Caco-2 (cell line): ENCODE measurements at places on chromosomes 13 and 19. TPM values are rescaled to one million over a fixed set of nuclear protein-coding genes. Genes with fewer than 3 reads are reported as not detected.

DNA sequence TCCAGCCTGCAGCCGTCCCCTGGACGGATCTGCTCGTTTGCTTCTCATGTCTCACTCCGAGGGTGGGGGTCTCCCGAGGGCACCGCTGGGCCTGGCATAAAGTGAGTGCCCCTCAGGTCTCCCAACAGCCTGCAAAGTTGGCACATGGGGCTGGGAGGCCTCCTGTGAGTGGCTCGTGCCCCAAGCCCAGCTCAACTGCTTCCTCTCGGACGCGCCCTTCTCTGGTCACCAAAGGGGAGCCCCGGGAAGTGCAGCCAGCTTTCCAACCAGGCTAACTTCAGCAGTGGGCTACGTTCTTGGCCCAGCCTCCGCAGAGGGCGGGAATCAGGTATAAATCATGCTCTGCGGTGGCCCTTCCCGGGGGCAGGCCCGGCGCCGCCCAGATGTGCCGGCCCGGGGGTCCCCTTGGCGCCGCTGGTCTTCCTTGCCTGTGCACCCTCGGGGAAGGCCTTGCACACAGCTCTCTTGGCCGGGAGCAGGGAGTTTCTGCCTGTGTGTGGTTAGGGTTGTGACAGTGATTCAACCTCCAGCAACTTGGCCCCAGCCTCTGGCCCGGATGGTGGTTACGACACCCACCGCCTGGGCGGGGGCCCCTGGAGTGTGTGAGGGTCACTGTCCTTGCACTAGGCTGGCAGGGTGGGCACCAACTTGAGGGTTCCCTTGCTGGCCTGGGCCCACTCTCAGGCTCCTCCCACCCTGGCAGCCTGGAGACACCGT lies 20.7 kb downstream of the CEBPG start:
- no peak for DNase-seq

- DNase-seq: no peak
These were observed 85.5 kb downstream of the ELF1 start for GRCh38 chr13:40933508-40934204.

DNA sequence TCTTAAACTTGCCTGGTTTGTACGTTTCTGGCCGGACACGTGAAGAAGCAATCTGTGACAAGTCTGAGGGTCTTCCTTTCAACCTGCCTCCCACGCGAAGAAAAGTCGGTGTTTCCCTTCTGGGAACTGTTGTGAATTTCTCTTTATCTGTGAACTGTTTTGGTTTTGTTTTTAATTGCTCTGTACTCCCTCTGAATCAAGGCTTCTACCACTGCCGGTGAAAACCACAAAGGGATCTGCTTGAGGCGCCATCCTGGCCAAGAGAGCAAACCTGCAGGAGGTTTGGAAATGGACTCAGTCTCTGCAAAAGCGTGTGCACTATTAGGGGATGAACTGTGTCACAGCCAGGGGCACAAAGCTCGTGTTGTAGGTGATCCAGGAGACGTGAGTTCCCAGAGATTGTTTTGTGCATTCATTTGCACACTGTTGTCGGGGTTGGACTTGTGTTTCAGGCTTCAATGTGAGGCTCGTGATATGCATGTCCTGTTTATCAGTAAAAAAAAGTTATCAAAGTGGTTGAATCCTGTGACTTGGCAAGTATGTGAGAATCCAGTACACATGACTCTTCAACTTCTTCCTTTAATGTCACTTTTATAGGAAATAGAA lies 9.7 kb downstream of the SIGLEC8 start:
- DNase-seq: no peak

DNA sequence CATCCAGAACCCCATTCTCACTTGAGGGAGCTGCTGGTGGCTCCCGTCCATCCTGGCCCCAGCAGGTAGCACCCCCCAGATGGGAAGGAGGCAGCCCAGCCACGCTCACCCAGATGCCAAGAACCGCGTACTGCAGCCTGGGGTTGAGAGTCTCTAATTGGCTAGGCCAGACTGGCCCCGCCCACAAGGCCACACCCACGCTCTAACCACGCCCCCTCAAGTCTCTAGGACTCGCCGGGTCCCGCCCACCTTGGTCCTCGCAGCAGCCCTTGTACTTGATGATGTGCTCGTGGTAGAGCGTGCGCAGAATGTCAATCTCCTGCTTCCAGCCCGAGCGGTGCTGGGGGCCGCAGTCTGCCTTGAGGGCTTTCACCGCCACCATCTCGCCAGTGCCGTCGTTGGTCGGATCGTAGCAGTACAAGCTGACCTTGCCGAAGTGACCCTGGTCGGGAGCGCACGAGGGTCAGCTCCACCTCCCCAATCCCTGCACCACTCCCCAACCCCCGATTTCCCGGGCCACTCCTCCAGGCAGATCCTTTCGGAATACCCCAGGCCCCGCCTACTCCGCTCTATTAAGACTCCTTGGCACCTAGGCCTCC lies 14.5 kb upstream of the ICAM3 start:
- peak; percentile 52 for DNase-seq

- DNase-seq: no peak
These were observed 490 bp downstream of the ITPKC start for GRCh38 chr19:40717325-40717879.

DNA sequence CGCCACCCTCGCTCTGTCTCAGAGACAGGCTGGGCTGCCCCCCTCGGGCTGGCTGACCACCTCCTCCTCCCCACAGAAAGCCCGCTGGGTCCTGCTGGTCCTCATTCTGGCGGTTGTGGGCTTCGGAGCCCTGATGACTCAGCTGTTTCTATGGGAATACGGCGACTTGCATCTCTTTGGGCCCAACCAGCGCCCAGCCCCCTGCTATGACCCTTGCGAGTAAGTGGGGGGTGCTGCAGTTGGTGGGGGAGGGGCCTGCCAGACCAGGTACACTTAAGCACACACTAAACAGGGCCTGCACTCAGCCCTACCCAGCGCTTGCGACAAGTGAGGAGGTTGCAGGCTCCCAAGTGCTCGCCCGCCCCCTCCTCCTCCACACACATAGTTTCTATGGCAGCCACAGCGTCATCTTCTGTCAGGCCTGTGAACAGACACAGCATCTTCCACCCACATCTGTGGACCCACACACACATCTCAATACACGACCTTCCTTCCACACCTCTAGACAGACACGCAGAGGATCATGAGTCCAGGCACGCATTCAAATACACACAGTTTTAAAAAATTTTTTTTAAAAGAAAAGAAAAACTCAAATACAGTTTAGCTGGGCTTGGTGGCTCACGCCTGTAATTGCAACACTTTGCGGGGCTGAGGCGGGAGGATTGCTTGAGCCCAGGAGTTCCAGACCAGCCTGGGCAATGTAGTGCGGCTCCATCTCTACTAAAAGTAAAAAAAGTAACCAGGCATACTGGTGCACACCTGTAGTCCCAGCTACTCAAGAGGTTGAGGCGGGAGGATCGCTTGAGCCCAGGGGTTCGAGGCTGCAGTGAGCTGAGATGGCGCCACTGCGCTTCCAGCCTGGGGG lies 18.4 kb downstream of the PLD3 start:
- DNase-seq: no peak

DNA sequence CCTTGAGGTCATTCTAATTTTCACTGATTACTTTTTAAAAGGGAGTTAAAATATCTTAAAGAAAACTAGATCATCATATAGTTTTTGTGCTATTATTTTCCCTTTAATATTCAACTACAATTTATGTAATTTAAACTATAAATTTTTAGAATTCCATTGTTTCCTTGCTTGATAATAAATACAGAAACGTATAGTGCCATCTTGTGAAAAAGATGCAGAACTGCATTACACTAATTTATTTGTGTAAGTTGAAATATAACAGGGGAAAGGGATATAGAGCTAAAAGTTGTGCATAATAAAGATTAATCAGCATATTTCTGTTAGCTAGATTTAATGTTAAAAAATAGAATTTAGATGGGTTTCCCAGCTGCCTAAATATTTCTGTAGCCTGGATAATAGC lies 61.5 kb upstream of the TDRD3 start:
- no peak for DNase-seq

DNA sequence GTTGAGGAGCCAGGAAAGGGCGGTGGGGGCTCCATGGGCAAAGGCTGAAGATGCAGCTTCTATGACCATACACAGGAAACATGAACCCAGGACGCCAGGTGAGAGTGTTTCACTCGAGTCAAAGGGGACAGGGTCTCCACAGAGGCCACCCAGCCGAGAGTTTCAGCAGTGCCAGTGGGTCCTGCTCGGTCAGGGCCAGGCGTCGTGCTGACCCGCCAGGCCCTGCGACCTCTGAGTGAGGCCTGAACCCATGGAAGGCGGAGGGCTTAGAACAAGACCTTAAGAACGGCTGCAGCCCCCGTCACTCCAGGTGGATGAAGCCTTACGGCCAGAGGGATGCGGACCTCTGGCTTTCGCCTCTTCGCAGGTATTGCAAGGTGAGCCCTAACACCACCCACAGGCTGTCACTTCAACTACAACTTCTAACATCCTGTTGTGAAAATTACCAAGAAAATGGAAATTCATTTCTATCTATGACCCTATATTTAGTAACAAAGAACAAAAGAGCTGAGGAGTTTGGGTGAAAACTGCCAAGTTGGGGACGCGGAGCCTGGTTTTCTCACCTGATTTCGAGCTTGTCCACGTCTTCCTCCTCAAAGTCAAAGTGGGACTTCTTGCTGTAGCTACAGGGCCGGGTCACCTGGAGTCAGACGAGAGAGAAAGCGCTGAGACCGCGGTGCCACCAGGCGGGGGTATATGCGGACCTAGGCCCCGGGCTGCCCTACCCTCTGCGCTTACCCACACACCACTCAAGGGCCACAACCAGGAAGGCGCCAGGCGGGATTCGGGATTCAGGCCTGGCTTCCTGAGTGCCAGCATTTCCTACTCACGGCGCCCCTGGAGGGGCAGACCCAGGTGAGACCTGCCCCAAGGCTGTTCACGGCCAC lies 50.1 kb upstream of the C13orf46 start:
- no peak for DNase-seq

DNA sequence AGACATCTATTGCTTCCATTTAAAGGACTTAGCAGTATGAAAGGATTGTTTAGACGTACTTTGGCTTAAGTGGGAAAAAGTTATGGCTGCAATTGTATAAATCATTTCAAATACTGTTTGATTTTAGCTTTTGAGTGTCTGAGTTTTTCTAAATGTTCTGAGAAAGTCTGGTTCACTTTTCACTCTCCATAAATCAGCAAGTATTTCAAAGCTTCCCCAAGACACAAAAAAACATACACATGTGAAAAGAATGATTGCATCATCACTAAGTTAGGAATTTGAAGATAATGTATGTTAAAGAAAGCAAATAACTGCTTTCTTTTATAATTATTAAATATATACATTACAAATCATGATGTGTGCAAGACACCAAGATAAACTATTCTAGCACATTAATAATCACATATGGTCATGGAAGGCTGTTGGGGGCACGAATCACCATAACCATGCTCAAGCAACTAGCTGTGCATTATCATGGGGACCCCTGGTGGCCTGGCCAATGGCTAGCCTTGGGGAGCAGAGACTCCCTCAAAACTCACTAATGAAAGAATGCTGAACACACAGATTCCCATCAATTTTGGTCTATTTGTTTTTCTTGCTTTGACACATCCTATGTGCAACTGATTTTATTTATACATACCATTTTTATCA lies 111.1 kb downstream of the MIPEP start:
- no peak for DNase-seq

DNA sequence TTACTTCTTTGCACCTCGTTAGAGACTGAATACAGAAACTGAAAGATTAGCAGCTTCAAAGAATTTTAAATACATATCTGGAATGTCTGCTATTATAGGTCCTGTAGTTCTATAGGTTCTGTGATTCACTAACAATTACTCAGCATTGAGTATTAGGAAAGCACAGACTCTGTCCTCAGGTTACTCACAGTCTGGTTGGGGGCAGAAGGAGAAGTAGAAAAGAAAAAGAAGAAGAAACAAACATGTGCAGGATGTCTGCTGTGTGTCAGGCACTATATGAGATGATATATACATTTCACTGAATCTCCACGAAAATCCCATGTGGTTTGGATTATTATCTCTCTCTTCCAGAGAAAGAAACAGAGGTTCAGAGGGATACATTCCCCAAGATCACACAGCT lies 40.1 kb downstream of the SERTM1 start:
- DNase-seq: no peak

DNA sequence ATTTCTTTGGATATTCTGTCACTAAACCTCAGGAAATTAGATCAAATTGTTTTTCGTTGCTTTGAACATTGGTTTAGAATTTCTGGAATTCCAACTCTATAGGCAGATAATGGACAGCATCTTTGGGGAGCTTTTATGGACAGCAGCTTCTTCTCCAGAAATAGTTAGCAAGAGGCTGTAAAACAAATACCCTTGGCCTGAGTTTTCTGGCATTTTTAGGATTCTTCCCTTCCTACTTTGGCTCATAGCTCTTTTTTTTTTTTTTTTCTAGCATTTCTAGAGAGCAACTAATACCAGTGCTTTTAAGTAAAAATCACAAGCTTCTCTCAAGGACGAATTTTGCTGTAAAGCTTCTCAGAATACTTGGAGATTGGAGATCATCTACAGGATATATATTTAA lies 169.8 kb upstream of the SPRY2 start:
- DNase-seq: no peak

- no peak for DNase-seq
These were observed 676.1 kb upstream of the KLHL1 start for GRCh38 chr13:70784207-70784989.

DNA sequence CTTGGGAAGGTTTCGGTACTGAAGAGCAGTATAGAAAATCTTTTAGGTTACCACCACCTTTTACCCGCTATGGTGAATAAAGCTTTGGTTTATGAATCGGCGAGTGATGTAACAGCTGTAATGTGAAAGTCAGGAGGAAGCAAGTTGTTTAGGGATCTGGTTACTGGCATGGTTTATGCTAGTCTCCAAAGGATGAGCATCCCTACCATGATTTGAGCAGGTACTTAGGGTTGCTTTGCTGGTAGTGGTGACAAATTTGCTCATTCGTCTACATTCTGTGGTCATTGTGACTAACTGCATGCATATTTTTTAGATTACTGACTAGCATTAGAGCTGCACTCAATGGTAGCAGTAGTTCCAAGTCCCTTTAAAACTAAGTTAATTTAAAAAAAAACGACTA lies 104.1 kb downstream of the FRY start:
- no peak for DNase-seq

- no peak for DNase-seq
These were observed 43.6 kb downstream of the ANKRD27 start for GRCh38 chr19:32631381-32631780.

Gene GAMT
- 67.3 and 75.7 TPM in 2 replicates for total RNA-seq

Gene NUFIP1
- 15.2 and 15.4 TPM in 2 replicates for total RNA-seq

Gene PNMA8A
- not detected in 2 replicates for total RNA-seq

Gene TMEM190
- total RNA-seq: not detected in 2 replicates

Gene ADGRE2
- 0.23 and 0.26 TPM in 2 replicates for total RNA-seq

Gene NXNL1
- total RNA-seq: not detected in 2 replicates

Gene MEIOSIN
- not detected in 2 replicates for total RNA-seq

Gene TJP3
- total RNA-seq: 79.3 and 83.6 TPM in 2 replicates

Gene KLK6
- 1.3 and 1.5 TPM in 2 replicates for total RNA-seq

Gene R3HDM4
- 57.7 and 60.4 TPM in 2 replicates for total RNA-seq

Gene COL4A2
- total RNA-seq: 17.1 and 19.2 TPM in 2 replicates
